ENCODE measurements at places on chromosomes 12 and 14. TPM values are rescaled to one million over a fixed set of nuclear protein-coding genes. Genes with fewer than 3 reads are reported as not detected.

Gene NDRG2
- 8.6 TPM for total RNA-seq

Gene SPIC
- not detected for total RNA-seq

Gene RTN1
- total RNA-seq: 0.13 TPM

Gene ANKS1B
- 0.25 TPM for total RNA-seq

Gene RASSF9
- total RNA-seq: 1.3 TPM

Gene LRRC10
- total RNA-seq: not detected

Gene ANKRD13A
- 95.5 TPM for total RNA-seq

Gene CCDC197
- not detected for total RNA-seq

Gene ANKRD9
- 27.4 TPM for total RNA-seq

Gene RASSF8
- 16.5 TPM for total RNA-seq

Gene C14orf132
- total RNA-seq: 5.7 TPM

Gene C12orf60
- total RNA-seq: 0.65 TPM

Gene DPPA3
- total RNA-seq: not detected

Gene FGF23
- not detected for total RNA-seq

Gene TMEM179
- total RNA-seq: not detected
